ENCODE measurements at places on chromosomes 6 and 20. TPM values are rescaled to one million over a fixed set of nuclear protein-coding genes. Genes with fewer than 3 reads are reported as not detected.

GRCh38 chr6:39945626-39946025 is 11.4 kb upstream of the MOCS1 start:
- DNase-seq, result no peak
- H3K4me1 ChIP-seq, result no peaks in the 10 kb centered on the region
- no peaks in the 10 kb centered on the region for H3K27me3 ChIP-seq
- no peaks in the 10 kb centered on the region for H3K36me3 ChIP-seq

DNA sequence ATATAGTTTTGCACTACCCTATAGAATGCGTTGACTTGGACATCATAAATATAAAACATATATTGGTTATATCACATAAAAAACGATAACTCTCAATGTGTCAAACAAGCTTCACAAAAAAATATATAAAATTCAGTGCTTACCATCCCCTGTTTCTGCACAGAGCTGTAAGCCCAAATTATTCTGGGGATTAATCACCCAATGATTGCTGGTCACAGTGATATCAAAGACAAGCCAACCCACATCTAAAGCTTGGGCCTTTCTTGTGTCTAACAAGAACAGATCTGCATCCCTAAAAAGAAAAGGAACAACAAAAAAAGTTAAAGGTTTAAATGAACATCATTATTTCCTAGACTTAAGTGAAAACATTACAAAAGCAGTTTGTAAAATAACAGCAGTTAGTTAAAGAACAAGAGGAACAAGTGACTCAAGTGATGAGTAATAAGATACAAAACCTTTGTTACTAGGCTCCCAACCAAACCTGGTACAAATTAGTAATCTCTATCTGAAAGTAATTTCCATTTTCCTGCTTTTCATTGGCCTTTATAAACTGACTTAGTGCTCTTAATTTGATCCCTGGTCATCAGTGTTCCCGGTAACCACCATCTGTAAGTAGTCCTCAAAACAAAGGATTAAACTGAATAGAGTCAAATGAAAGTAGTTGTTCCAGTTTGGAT is 81.1 kb downstream of the BMP5 start:
- peaks cover 2% of the 10 kb centered on the region for H3K36me3 ChIP-seq
- no peaks in the 10 kb centered on the region for H3K4me1 ChIP-seq
- no peaks in the 10 kb centered on the region for H3K27me3 ChIP-seq
- H3K27ac ChIP-seq, result no peak overlapping the region

Gene TINAG
- total RNA-seq, result not detected

Gene BMP7
- total RNA-seq, result 0.39 TPM

Gene SLC16A10
- total RNA-seq, result 4.9 TPM

Gene IBTK
- total RNA-seq, result 28.9 TPM
